Body of pancreas (tissue), 4 donors: ENCODE measurements at places on chromosomes 6 and 20.

- peak; percentile 30 for DNase-seq
These were observed 4.8 kb upstream of the PRPH2 start for GRCh38 chr6:42727087-42727611.

- no peak for DNase-seq
These were observed 15.8 kb upstream of the CEP162 start for GRCh38 chr6:84243240-84243639.

DNA sequence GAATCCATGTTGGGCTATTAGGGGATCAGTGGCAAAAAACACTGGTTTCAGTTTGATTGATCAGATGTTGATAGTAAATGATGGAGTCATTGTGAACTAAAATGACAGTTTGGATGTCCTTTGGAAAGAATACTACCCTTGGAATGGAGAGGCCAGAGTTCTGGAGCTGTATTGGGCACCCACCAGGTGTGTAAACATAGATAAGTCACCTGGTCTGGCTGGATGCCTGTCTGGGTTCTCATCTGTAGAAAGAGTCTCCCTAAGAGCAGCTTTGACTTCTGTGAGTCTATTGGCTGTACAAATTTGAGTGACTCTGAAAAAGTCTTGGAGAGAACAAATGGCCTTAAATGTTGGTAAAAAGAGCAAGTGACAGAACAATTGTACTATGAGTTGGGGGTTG is 115.0 kb downstream of the SCP2D1 start:
- no peak for DNase-seq

DNA sequence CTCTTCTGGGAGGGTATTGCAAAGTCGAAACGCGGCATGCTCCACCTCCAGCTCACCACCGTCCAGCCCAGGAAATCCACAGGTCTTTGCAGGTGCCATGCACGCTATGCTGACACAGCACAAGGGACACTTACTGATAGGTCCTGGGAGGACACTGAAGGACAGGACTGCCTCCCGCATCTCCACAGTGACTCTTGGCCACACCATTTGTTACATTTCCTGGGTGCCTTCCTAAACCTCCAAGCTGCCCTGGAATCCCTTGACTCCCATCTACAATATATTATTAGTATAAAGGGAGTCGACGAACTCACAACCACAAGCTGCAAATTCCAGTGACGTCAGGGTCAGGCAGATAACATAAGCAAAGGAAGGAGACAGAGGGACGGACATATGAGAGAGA is 106.9 kb downstream of the JPH2 start:
- no peak for DNase-seq

GRCh38 chr6:135221042-135221441 is 39.9 kb downstream of the MYB start:
- no peak for DNase-seq

- no peak for DNase-seq
These were observed 76.2 kb upstream of the IPCEF1 start for GRCh38 chr6:154432533-154433476.

DNA sequence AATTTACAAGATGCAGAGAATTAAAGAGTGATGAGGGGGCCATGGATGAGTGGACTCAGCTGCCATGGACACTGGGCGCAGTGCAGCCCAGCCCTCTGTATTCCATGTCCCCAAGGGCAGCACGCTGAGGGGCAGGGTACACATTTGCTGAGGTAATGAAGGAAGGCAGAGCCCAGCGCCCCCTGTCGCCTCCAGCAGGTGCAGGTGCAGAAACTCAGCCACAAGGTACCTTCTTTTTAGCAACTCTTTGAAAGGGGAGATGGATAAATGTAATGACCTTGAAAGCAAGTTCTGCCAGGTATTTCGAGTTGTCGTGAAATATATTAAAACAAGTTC is 7.1 kb downstream of the CD93 start:
- DNase-seq, result no peak

DNA sequence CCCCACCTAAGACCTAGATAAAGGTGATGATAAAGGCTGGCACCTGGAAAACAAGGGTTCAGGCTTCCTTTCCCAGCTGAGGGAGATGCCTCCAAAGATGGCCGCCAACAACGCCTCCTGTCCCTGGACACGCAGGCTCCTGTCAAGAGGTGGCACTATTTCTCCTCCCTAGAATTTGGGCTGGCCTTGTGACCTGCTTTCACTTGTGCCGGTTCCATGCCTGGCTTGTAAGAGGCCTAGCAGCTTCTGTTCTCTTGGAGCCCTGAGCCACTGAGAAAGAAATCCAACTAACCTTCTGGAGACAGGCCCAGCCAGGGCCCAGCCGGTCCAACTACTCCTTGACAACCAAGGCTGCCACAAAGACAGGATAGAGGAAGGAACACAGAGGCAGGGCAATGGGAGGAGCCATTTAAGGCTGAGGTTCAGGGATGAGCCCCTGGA is 60.2 kb upstream of the RALY start:
- peak; percentile 80 for DNase-seq

DNA sequence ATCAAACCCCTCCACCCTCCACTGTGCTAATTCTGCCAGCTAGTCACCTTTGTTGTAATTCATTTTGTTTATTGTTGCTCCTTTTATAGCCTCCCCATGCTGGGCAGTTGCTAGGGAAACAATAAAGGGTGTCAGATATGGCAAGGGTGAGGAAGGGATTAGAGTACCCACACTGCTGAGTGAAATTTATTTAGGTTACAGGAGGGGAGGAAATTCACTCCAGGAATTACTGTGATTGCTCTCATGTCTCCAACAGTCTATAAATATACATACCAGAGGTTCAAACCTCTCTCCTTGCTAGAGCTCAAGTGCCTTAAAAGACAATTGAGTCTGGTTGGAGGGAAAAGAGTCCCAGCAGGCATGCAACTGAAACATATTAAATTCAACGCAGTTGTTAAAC is 90.6 kb upstream of the ADGRF1 start:
- no peak for DNase-seq

DNA sequence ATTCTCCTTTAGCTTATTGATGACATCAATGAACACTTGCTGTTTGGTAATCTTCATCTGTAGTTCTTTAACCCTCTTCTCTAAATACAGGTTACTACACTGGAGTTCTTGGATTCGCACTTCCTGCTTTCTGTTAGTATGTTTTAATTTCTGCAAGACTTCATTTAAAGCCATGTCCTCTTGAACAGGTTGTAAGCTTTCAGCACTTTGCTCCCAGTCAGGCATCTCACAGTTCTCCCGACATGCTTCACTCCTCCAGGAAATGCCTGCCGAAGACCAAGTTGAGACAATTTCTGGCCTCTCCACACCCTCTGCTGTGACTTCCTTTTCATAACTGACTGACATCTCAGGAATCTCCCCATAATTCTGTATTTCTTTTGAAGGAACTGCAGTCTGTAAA is 15.8 kb downstream of the CAGE1 start:
- DNase-seq, result no peak

- no peak for DNase-seq
These were observed 37.9 kb downstream of the SUN5 start for GRCh38 chr20:32966382-32966781.

GRCh38 chr6:77454386-77454785 is 8.9 kb downstream of the HTR1B start:
- no peak for DNase-seq

- DNase-seq, result no peak
These were observed 563.8 kb downstream of the COL12A1 start for GRCh38 chr6:74642101-74642500.

- DNase-seq, result no peak
These were observed 88.6 kb downstream of the OPRM1 start for GRCh38 chr6:154127657-154128056.

DNA sequence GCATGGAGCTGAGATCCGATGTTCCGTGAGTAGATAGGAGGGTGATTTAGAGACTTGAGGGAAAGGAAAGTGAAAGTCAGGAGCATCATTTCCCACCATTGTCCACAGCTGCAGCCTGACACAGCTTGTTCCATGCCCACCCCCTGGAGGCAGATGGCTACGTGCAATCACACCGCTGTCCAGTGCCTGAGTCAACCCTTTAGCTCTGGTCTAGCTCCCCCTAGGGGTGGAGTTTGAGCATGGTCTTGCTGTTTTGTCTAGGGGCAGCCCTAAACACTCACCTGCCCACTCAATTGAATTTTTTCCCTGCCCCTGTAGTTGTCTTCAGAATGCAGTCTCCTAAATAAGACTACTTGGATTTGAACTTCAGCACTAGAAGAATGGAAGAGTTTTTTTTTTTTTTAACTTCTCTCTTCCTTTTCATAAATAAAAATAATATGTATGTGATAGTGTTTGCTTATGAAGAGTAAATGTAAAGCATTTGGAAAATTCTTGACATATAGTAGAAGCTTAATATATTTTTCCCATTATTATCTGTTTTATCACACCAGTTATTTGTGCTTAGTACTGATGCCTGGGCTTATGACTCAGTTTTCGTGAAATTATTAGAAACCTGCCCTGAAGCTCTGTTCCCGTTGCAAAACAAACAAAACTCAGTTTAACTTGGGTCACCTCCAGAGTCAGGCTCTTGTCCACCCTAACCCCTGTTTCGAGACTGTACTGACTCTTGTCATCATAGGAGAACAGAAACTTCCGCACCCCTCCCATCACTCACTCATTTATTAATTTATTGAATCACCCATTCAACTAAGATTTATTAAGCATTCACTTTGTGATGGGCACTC is 814.8 kb downstream of the MAFB start:
- peak; percentile 63 for DNase-seq

GRCh38 chr6:5462856-5463255 is 201.5 kb downstream of the FARS2 start:
- no peak for DNase-seq

- no peak for DNase-seq
These were observed 134.9 kb downstream of the ISM1 start for GRCh38 chr20:13355941-13356486.

DNA sequence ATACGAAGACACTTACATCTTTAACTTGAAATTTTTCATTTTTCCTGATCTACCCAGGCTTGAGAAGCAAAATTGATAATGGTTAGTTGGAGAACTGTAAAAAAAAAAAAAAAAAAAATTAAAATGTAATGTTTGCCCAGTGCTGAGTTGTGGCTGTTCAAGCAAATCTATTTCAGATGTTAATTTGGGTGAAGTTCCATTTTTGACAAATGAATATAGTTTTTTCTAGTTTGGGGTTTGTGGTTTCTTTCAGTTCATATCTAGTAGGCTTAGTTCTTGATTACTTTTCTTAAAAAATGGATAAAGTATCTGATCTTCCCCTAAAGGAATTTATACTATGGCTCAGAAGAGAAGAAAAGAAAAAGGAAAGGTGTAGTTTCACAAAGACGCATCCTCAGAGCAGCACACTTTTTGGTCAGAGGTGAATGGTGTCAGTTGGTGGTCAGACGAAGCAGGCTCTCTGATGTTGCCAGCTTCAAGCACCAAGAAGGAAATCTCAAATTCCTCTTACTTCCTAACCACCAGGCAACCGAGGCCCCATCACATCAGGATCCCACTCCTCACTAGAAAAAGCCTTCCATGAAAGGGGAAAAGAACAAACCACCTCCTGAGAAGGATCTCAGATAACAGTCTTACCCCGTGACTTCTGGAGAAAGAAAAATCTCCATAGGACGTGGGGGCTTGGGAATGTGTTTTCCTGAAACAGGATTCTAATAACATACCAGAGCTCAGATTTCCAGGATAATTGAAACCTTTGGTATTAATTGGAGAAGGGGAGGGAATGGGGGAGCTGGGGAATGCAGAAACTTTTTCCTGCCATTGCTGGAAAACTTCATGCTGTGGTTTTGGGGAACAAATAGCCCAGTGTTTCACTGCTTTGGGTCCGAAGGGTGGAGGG is 396.2 kb downstream of the CD83 start:
- DNase-seq, result no peak
